Glomerular endothelial cell (primary cell): ENCODE measurements at places on chromosomes 3 and 15.

DNA sequence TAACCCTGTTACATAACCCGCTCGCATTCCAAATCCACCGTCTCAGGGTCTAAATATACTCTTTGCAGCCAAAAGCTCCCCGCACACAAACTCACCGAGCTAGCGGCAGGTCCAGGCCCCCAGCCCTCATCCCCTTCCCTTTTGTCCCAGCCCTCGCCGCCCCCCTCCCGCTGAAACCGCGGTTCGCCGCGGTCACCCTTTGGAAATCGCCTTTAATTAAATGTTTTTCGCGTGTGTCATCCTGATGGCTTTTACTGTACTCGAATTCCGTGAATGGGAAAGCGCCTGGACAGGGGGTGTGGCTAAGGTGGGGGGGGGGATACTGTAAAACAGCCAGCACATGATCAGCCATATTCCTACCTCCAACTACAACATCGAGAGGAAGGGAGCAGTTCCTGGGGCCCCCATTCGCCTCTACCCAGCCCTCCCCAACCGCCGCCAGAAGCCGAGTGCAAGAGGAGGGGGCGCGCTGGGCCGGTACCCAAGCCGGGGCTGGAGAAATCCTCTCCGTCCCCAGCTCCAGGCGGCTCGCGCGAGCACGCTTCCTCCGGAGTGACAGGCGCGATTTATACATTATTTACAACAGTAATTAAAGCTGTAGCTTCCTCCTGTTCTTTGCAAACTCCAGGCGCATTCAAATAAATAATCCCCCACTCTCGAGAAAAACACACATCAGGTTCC lies 1.7 kb downstream of the RORA start:
- no peak for DNase-seq

GRCh38 chr15:71079208-71080044 lies 35.8 kb upstream of the THSD4 start:
- DNase-seq, result no peak

GRCh38 chr15:69532066-69532465 lies 79.4 kb downstream of the RPLP1 start:
- DNase-seq, result no peak

DNA sequence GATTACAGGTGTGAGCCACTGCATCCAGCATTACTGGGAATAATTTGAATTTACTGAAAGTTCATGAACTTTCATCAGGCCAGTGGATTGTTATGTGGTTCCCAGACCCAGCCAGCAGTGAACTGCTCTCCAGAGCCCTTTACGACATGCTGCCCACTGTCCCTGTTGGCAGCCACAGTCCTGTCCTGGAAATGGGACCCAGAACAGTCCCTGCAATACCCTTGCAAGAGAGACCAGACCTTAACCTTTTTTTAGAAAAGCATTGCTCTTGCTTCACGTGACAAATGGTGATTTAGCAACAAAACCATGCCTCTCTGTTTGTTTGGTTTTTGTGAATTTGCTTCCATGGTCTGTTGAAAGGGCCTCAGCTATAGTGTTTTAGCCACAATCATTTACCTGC lies 367.3 kb upstream of the C2CD4B start:
- no peak for DNase-seq

GRCh38 chr15:90266061-90266431 lies 574 bp downstream of the NGRN start:
- no peak for DNase-seq
